SJCRH30 (cell line): ENCODE measurements at places on chromosomes 7 and 10. TPM values are rescaled to one million over a fixed set of nuclear protein-coding genes. Genes with fewer than 3 reads are reported as not detected.

Gene ODAD2
- 6.8 and 9.8 TPM in 2 replicates for total RNA-seq

Gene NKX1-2
- 0.24 and 0.56 TPM in 2 replicates for total RNA-seq

Gene CADPS2
- total RNA-seq = not detected in 2 replicates

Gene SEPHS1
- 106 and 109 TPM in 2 replicates for total RNA-seq

Gene AGAP9
- 2.3 and 2.4 TPM in 2 replicates for total RNA-seq

Gene C10orf67
- 0.15 and 0.16 TPM in 2 replicates for total RNA-seq

Gene GRM3
- not detected in 2 replicates for total RNA-seq

DNA sequence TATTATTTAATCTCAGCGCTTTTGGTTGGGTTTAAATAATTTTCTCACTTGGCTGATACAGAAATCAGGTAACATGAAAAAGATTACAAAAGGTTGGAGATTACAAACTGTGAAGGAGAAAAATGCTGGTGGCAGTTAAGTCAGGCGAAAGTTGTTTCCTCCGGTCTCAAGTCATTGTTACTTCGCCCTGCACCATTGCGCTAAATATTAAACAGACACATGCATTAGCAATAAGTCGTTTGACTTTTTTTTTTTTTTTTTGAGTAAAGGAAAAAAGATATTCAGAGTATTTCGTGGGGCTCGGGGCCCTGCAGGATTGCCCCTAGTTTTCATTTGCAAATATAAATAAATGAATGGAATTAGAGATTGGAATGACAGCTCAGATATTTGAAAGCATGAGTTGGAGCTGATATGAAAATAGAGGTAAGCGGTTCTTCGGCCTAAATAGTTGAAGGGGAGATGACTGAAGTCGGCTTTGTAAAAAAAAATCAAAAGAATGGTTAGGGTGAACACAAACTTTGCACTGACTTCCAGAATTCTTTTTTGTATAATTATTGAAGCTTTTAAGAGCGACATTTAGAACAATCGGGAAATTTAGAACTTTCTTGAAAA is 914 bp downstream of the SDHAF3 start:
- no peak for DNase-seq

DNA sequence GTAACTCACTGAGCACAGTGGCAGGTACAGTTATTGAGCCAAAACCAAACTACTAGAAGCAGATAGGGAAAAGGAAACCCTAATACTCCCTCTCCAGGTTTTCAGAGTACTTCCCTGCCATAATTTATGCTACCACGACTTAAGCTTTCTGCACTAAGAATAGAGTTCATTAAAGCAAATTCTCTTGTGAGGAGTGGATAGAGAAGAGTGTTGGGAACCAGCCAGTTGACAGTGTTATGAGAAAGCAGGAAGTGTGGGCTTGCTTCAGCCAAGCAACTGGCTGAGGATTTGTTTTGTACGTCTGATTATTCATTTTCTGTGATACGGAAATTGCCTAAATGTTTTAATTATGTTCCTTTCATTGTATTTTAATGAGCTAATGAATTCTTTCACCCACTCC is 280.5 kb downstream of the KIF20B start:
- no peak for DNase-seq

DNA sequence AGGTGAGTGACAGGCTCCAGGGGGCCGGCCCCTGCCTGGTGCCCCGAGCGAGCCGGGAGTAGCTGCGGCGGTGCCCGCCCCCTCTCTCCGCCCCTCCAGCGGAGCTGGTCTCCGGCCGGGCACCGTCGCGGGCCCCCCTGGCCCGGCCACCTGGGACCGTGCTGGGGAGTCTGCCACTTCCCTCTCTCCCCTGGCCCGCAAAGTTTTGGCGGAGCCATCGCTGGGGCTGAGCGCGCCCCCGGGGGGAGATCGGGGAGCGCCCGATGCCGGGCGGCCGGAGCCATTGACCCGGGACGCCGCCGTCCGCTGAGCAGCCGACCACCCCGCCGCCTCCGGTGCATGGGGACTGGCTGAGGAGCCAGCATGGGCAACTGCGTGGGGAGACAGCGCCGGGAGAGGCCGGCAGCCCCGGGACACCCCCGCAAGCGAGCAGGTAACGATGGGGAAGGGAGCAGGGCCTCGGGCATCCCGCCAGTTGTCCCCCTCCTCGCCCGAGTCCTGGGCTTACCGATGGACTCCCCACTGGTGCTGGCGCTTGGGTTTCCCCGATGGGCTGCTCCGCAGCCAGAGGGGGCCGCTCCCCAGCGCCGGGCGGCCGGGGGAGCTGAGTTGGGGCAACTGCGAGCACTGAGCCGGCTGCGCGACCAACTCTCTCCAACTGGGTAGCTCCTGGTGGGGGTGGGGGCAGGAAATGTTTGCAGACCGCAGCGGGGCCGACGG is at the start of gene UBTD1:
TSS of gene UBTD1 (plus strand) at position 84 of the 720 bp plus-strand sequence. CDS start at position 364, 280 bp downstream.
- peak; percentile 61 for DNase-seq

DNA sequence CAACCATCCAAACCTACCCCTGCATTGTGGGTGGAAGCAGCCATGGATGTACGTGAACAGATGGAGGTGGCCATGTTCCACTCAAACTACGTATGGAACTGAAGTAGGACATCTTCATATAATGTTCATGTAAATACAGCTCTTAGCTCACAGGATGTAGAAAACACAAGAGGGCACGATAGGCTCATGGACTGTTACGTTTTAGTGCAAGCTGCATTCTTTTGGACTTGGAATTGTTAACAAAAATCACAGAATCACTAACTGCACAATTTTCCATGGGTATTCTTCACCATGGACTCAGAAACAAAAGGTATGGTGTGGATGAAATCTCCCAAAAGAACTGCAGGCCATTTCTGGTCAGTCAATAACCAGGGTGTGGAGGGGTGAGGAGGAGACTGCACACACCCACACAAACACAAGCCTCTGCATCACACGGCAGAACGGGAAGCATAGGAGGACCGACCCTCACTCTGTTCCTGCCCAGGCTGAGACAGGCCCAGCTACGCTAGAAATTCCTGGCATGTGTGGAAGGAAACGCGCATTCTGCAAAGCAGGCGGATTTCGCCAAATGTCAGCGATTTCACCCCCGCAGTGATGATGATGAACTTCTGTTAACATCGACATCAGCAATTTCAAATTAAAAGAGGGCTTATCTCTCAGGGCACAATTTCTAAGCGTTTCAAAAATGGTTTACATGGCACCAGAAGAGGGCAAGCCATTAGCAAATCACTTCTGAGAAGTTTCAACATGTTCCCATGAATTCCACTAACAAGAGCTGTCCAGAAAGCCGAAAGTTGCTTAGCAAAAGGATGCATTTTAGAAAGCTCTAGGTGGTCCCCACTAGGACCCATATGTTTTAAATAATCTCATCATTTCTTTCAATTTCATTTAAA is 149.0 kb downstream of the TNS3 start:
- no peak for DNase-seq

- no peak for DNase-seq
Observed at GRCh38 chr7:12583176-12583575, 12.7 kb downstream of the SCIN start.

GRCh38 chr10:91319336-91319735 is 90.8 kb upstream of the HECTD2 start:
- DNase-seq = peak; percentile 17

DNA sequence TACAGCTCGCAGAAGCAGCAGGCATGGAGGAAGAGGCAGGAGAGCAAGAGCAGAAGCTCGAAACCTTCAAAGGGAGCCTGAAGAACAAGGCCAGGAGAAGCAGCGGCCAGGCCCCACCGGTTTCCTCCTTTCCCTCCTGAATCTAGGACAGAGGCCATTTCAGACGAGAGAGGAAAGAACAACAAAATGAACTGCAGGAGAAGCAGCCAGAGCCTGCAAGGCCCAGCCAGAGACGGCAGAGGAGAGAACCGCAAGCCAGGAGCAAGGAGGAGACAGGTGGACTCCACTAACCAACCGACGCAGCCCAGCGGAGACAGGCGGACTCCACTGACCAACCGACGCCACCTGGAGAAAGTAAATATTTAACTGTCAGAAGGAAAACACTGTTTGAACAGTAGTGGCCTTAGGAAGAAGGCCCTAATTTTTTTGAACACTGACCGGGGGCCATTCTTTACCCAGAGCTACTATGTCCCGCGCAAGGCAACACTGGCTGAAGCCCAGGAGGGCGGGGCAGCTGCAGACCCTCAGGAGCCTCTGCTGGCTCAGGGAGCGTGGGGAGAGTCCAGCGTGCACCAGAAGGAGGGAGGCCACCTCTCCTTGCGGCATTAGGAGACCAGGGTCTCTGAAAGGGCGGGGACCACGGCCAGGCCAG is 559.2 kb downstream of the PTPRN2 start:
- no peak for DNase-seq

DNA sequence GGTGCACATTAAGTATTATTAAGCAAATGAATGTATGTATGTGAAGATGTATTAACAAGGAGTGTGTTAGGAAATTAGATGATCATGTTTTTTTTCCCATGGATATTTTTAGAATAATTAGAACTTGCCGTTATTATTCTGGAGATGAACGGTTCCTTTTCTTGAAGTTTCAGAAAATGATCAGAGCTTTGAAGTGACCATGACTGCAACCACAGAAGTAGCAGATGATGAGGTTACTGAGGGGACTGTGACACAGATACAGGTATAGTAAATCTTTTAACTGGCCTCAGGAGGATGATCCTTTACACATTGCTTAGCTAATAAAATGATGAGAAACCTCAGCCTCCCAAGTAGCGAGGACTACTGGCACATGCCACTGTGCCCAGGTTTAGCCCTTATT is 18.6 kb downstream of the DMTF1 start:
- DNase-seq = no peak

DNA sequence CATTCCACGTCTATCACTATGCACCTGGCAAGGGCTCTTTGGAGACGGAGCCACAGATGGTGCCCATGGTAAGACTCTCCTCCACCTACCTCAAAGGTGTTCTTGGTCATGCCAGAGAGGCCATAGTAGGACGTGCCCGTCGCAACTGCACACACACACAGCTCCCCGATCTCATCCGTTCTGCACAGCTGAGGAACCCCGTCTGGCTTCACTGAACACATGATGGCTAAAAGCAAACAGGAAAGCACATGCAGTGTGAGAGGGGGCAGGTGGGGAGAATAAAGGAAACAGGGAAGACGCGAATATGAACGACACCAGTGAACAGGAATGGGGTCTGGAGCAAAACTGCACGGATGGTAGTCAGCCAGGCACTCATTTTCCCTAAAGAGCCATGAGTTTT is 230.9 kb downstream of the ZMYND11 start:
- DNase-seq = no peak

DNA sequence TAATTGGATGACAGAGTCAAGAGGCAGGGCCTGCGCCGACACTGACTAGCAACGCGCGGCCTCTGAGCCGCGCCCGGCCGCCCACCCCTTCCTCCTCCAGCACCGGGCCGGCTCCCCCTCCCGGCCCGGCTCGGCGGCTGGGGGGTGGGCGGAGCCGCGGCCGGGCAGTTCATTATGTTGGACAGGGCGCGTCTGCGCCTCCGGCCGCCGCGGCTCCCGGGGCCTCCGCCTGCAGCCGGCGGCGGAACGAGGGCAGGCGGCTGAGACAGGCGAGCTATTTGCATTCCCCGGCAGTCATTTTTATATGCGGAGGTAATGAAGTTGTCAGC is 106.7 kb downstream of the SNX10 start:
- DNase-seq = peak; percentile 8

DNA sequence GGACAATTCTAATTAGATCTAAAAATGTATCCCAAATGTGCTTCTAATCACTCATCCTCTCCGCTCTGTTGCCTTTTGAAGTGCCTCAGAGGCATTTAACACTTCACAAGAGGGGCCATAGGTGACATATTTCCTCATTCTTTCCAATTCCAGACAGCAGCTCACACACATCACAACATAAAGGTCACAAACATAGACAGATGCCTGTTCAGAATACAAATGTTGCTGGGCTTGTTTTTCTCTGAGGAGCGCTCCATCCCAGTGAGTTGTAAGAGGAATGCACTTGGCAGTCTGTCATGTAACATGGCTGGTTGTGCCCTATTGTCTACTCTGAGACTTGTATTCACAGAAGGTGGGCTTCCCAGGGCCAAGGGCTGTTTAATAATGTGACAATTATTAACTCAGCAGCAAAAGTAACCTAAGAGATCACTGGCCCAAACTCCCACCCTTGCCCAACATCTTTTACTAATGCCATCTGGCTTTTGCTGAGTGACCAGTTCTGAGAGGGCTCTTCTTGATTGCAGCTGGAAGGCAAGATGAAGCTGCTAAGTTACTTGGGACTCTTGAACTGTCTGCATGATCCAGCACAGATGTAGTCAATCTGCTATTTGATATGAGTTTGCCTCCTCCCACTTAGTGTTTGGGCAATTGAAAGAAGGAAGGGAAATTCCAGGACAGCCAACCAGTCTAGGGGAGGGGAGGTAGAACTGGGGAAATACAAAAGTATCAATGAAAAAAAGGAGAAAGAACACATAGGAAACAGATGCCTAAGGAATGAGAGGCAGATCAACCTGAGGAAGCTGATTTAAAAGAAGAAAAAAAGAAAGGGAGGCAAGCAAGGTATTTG is 13.6 kb downstream of the PON2 start:
- DNase-seq = no peak

DNA sequence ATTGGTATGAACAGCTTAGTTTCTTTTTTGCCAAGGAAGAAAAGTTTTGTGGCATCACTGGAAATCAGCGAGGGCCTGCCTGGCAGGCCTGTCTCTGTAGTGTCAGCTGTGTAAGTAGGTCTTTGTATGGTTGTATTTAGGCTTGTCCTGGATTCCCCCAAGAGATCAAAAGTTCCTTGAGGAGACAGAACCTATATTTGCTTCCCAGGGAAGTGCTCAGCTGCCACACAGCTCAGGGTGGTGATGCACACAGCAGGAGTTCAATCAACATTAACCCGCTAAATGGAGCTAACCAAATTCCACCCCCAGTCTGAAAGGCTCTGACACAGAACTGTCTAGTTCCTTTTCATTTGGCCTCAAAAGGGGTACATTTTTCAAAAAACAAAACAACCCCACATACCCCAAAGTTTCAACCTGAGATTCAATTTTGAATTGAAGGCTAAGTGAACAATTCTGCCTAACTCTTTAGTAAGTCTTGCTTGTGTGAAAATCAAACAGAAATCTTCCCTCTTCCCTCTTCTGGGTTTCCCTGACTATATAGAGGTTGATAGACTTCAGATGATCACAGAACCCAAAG is 124.4 kb downstream of the CLEC2L start:
- no peak for DNase-seq

DNA sequence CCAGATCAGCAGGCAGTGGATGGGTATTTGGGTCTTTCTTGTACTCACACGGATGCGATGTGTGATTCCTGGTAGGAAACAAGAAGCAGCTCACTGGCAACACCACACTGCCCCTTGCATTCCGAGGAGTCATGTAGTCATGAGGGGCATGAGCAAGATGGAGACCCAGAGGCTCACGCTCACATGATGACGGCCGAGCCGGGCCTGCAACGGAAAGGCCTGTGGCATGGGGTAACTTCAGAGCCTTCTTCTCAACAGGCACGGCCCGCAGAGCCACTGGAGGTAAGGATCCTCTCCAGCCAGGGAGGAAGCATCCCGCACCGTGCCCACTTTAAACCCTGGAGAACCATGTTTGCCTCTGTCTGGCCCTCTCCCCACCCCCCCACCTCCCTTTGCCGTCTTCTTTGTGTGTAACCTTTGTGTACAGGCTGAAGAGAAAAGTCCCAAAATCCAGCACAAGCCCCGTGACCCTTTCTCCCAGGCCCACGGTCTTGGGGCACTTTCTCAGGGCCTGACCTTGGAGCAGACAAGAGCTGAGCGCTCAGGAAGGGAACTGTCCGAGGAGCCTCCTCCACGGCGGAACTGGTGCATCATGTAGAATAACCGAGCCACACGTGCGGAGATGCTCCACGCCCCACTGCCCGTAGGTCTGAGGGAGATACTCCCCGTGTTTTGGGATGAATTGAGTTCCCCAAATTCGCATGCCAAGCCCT is 516.4 kb downstream of the DNAJB6 start:
- no peak for DNase-seq
